PC-9 (cell line): ENCODE measurements at places on chromosomes 12 and 14. TPM values are rescaled to one million over a fixed set of nuclear protein-coding genes. Genes with fewer than 3 reads are reported as not detected.
A peak's percentile ranks its signal among the peaks of the same experiment; 100 is the strongest.

DNA sequence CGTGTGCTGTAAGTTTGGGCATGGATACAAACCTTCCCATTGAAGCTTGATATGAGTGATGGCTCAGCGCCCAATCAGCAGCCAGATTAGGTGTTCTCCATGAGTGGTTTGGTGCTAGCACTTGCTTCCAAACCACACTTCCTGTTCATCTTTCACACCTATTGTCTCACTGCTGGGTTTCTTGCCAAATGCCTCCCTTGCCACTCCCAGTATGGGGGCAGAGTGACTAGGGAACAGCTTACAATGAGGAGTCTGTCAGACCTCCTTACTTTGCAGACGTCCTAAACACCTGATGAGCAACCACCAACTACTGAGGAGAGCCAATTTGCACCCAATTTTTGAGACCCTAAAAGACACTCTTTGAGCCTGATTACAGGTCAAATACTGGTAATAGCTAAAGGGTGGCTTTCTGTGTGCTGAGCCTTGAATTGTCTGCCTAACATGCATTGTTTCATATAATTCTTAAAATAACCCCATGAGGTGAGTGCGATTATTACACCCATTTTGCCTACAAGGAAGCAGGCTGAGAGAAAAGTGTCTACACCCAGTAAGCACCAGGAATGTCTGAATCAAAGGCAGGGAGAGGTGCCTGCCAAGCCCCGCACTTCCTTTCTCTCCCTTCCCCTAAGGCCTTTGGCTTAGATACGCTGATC, 48.4 kb upstream of the FOS start:
- DNase-seq, result peak; percentile 97

DNA sequence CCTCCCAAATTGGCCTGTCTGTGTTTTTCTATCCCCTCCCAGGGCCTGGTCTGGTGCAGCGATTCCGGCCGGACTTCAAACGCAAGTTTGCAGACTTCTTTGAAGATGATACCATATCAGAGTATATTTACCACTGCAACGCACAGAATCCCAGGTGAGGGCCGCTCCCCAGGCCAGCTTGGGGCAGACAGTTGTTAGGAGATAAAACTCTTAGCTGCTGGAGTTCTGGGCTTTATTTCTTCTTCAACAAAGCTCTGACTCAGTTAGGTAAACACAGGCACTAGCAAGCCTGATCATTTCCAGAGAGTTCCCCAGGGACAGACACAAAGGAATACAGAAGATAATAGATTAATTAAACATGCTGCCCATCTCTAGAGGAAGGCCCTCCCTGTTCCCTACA, 8.3 kb downstream of the ABHD4 start:
- DNase-seq, result no peak

- no peak for DNase-seq
Observed at GRCh38 chr12:25323581-25323982, 72.9 kb upstream of the KRAS start.

- DNase-seq, result no peak
Observed at GRCh38 chr12:79873201-79873600, 61.7 kb downstream of the PPP1R12A start.

- DNase-seq, result no peak
Observed at GRCh38 chr14:81434230-81434629, 34.1 kb upstream of the STON2 start.

DNA sequence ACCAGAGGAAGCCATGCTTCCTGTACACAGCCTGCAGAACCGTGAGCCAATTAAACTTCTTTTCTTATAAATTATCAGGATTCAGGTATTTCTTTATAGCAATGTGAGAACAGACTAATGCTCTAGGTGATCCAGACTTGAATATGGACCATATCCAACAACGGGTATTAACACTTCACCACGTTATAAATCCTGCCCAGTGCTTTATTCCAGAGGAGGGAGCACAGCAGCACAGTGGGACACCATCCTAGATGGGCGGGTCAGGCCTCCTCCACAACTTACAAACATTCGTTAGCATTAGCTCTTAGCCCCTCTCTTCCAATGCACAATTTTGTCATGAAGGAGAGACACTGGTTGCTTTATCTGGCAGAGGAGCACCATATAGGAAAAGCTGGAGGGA, 66.0 kb downstream of the TMCC3 start:
- DNase-seq, result no peak

DNA sequence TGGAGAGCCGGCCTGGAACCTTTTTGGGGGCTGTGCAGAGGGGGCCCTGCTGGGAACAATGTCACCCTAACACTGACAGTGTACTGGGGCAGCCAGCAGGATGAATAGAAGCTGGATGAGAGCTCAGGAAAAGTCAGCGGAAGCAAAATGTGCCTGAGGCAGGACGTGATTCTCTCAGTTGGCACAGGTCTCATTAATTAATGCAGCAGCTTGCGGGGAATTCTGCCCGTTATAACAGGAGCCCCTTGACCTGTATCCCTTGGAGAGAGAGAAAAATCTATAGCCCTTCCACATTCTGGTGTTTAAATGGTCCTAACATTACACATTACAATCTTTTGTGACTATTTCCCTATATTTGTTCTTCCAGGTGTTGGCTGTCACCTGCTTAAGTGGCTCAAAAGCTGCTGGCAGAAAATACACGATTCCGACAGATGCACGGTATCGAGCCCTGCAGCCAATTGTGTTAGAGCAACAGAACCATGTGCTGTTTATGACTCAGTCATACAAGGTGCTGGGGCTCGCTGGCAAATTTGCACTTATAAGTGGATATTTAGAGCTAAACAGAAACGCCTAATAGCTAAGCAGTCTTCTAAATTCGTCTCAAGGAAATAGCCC, 854.7 kb downstream of the AACS start:
- no peak for DNase-seq

GRCh38 chr12:131897276-131897675, 2.9 kb downstream of the ULK1 start:
- DNase-seq, result no peak

- DNase-seq, result no peak
Observed at GRCh38 chr12:2974560-2974971, 15.4 kb downstream of the TEAD4 start.

- no peak for DNase-seq
Observed at GRCh38 chr12:34340534-34341361, 318.5 kb downstream of the ALG10 start.

GRCh38 chr12:527241-527640, 67.5 kb downstream of the B4GALNT3 start:
- DNase-seq, result no peak

DNA sequence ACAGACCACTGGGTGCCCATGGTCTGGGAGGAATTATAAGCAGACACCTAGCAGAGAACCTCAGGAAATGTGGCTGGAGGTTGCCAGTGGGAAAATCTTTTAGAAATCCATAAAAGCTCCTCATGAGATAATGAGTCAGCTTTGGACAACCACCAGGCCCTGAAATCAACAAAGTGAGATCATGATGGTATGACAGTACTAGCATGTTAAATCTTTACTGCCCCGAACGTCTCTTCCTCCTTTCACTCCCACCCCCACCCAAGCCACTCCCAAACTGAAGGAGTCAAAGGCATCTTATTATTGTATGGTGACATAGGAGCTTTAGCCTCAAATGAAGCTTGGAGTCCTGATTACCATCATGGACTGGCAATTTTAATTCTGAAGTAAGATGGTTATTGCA, 240.0 kb downstream of the DIO2 start:
- no peak for DNase-seq

- no peak for DNase-seq
Observed at GRCh38 chr14:83419420-83419819, 1885.8 kb upstream of the SEL1L start.

DNA sequence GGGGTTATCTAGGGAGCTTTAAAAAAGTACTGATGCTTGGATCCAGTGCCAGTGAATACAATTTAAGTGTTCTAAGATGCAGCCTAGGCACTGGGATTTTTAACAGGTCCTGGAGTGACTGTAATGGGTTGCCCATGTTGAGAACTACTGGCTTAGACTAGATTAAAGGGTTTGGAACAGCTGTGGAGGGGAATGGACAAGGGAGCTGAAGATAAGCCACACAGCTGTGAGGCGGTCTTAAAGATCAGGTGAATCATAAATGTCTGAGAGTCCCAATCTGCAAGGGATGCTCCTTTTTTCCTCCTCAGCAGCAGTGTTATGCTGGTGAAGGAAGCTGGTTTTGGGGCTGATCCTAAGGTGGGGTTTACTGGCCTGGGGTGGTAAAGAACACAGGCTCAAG, 35.5 kb upstream of the FRMD6 start:
- no peak for DNase-seq

The MMP19 gene
- total RNA-seq, result 0.60 and 0.83 TPM in 2 replicates

The PTPRR gene
- 8.1 and 12.2 TPM in 2 replicates for total RNA-seq

The SYNE2 gene
- 90.3 and 94.2 TPM in 2 replicates for total RNA-seq

The TMEM132D gene
- not detected in 2 replicates for total RNA-seq

The POP5 gene
- total RNA-seq, result 26.5 and 30.5 TPM in 2 replicates

The SYNDIG1L gene
- total RNA-seq, result 0.38 and 0.52 TPM in 2 replicates
